Muscle of leg (tissue), 16 donors: ENCODE measurements at places on chromosomes 16 and 17. TPM values are rescaled to one million over a fixed set of nuclear protein-coding genes. Genes with fewer than 3 reads are reported as not detected.

DNA sequence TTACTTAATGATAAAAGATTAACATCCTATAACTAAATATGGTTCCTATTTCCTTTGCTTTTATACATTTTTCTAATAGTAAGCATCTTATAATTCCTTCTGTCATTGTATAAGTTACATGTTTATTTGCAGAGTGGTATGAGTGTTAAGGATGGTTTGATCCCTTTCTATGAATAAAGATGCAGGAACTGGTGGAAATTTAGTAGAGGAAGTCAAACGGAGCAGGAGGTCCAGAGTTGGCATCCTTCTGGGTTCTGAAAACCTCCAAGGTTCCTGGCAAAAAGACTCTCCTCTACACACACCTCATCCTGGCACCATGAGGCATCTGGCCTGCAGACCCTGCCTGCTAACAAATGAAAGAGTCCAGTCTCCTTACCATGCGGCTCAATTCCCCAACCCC, 296.8 kb downstream of the SOX9 start:
- no peak for DNase-seq

DNA sequence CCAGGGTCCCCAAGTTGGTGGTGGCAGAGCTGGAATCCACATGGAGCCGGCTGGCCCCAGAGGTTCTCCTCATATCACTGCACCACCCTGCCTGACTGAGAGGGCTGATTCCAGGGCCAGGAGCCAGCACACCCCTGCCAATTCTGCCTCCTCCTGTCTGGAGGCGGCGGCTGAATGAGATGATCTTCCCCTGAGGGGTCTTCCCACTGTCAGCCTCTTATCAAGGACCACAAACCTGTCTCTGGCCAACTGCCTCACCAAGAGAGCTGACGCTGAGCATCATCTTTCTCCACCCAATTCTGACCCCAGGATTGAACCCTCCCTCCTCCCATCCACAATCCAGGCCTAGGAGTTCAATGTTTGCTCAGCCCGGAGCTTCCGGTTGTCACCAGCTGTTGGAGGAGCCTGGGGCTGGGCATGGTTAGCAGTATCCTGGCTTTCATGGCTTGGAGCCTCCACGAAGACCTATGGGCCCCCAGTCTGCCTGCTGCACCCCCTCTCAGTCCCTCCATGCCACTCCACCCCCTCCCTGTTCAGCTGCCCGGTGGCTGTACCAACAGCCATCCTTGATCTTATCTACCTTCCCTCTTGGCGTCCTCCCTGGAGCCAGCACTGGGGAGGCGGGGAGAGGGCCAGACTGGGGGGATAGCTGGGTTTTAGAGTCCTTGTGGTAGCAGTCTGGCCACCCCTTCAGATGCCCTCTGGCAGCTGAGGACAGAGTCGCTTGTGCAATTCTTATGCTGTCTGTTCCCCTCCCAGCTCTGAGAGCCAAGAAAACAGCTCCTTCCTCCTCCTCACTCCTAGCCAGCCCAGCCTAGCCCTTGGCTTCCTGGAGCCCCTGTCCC, 25.6 kb downstream of the ABCC3 start:
- no peak for DNase-seq

DNA sequence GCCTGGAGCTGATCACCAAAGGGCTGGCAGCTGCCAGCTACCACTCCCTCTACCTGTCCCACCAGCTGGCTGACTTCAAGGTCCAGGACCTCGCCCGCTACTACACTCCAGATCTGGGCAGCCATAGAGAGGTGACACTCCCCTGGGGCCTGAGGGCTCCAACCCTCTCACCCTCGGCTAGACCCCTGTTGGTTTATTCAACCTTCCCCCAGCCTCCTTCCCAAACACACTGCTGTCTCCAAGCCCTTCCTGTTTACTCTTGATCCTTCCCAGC, 18.0 kb downstream of the ALOX12B start:
- DNase-seq, result no peak

DNA sequence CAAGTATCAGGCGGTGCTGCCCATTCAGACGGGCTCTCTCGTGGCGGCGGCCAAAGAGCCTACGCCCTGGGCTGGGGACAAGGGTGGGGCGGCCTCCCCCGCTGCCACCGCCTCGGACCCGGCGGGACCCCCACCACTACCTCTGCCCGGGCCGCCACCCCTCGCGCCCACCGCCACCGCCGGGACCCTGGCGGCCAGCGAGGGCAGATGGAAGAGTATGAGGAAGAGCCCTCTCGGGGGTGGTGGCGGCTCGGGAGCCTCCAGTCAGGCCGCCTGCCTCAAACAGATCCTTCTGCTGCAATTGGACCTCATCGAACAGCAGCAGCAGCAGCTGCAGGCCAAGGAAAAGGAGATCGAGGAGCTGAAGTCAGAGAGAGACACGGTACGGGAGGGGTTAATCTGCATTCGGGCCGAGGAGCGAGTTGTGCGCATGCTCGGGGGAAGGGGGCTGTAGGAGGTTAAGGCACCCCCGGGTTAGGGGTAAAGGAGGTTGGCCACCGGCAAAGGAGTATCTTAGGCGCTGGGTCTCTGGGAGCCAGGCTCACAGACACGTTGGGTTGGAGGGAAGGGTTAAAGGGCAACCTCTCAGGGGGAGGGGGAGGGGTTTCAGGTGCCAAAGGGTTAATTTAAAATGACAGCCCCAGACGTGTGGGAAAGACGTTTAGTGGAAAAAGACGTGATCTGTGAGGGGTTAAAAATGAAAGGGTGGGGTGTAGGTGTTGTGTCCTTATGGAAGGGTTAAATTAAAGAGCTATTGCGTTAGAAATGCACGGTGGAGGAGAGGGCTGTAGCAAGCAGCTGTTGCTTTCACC, 1.4 kb downstream of the MSL1 start:
- DNase-seq, result peak; percentile 80

GRCh38 chr16:54591816-54592246, 305.2 kb upstream of the IRX3 start:
- DNase-seq, result no peak

Gene USP6
- 11.3 TPM for total RNA-seq

GRCh38 chr17:15112846-15113617, 152.1 kb downstream of the PMP22 start:
- DNase-seq, result peak; percentile 69

DNA sequence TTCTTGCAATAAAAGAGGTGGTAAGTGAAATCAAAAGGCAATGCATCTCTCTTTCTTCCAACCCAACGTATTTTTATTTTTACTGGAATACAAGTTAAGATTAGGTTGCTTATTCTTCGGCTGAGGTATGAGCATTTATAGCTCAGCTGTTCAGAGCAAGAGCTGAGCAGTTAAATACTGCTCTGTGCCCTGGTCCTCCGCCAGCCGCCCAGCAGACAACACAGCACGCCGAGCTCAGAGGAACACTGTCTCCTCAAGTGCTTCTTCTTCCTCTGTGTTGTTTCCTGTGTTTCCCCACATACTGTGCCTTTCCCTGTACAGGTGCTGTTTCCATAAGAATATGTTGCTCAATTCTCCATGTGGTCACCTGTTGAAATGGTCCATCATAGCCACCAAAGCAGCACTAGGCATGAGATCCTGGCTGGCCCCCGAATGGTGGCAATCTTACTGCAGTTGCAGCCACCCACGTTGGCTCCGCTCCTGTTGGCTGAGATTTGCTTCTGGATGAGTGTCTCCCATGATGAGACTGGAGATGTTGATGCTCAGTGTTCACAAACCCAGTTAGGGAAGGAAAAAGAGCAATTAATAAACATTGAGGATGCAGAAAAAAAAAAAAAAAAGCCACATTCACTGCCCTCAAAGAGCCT, 515.3 kb downstream of the GRIN2A start:
- DNase-seq, result peak; percentile 22

Gene APOBR
- 0.18 TPM for total RNA-seq

Gene WSCD1
- total RNA-seq, result 36.8 TPM

GRCh38 chr16:27761816-27762215, 211.9 kb downstream of the KATNIP start:
- DNase-seq, result no peak

- no peak for DNase-seq
Measured at GRCh38 chr16:83302853-83303252, 504.9 kb upstream of the HSBP1 start.

Gene TMEM114
- total RNA-seq, result not detected

DNA sequence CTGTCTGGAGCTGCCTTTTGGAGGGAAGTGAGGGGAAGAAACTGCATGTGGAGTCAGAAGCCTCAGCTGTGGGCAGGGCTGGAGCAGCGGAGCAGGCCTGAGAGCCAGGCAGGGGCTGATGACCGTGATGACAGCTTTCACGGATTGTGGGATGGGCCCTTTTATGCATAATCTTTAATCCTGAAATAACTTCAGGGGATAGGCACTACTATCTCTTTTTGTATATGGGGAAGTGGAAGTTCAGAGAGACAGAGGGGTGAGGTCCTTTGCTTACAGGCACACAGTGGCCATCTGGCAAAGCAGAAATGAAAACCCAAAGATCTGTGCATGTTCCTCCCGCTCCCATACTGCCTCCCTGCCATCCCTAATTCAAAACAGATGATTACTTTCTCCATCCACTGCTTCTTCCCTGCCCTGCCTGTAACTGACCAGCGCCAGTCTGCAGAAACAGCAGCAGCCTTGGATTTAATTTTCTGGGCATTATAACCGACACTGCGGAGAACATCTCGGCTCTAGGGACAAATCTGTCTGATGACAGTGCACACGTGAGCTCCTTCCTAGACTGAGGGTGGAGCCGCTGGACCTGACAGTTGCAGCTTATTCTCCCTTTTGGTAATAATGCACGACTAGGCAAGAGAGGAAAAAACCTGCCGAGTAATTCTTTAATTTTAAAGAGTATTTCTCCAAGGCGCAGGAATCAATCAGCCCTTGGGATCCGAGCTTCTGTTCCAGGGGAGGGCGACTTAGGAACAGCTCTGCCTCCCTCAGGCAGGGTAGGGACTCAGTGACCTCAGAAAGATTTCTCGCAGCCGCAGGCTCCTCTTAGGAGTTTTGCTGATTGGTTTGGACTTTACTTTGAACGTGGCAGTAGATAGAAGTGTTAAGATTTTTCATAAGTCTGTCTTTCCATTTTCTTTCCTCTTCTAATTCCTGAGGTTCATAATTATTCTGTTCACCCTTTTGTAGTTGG, 95.4 kb downstream of the UTP18 start:
- DNase-seq, result peak; percentile 64

Gene HSPB9
- 0.13 TPM for total RNA-seq

DNA sequence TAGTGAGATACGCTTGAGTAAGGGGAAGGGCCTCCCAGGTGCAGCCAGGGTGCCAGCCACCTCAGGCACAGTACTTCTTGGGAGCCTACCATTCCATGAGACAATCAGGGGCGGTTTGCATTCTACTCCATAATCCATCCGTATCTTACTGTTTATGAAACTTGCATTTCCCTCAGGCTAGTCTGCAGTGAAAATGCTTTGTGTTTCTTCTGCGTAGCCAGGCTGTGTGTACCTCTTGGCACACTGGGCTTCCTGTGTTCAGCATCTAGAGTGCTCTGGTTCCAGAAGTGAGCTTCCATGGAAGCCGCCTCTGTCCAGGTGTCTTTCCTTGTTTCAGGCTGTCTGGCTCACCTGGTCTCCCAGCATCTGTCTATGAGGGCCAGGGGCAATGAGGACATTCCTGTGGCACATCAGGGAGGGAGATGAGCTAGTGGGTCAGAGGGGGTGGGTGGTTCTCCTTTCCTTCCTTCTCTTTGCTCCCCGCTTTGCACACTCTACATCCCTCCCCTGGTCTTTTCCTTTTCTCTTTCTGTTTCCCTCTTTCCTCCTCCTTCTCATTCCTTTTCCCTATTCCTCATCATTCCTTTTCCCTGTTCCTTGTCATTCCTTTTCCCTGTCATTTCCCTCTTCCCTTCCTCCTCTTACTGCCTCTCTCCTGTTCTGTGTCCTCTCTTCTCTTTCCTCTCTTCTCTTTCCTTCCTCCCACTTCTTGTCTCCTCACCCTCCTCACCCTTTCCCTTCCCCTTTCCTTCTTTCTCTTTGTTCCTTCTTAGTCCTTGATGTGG, 386.5 kb downstream of the CPPED1 start:
- no peak for DNase-seq

GRCh38 chr17:81563861-81564586, 11.9 kb upstream of the FAAP100 start:
- DNase-seq, result no peak

DNA sequence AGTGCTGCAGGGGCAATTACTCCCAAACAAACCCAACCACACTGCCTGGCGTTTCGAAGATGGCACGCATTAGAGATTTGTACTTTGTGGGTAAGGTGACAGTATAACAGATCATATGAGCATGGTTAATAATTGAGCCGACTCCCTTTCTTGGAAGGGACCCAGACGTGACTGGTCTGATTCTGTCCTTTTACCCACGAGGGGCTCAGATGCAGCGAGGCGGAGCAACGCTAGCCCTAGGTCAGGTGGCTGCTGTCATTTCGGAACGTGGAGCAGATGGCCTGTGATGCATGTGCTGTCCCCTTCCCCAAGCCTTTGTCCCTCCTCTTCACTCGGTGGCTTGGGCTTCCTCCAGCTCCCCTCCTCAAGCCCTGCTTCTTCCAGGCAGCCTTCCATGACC, 84.2 kb downstream of the SNX29 start:
- no peak for DNase-seq

Gene C16orf92
- total RNA-seq, result not detected

DNA sequence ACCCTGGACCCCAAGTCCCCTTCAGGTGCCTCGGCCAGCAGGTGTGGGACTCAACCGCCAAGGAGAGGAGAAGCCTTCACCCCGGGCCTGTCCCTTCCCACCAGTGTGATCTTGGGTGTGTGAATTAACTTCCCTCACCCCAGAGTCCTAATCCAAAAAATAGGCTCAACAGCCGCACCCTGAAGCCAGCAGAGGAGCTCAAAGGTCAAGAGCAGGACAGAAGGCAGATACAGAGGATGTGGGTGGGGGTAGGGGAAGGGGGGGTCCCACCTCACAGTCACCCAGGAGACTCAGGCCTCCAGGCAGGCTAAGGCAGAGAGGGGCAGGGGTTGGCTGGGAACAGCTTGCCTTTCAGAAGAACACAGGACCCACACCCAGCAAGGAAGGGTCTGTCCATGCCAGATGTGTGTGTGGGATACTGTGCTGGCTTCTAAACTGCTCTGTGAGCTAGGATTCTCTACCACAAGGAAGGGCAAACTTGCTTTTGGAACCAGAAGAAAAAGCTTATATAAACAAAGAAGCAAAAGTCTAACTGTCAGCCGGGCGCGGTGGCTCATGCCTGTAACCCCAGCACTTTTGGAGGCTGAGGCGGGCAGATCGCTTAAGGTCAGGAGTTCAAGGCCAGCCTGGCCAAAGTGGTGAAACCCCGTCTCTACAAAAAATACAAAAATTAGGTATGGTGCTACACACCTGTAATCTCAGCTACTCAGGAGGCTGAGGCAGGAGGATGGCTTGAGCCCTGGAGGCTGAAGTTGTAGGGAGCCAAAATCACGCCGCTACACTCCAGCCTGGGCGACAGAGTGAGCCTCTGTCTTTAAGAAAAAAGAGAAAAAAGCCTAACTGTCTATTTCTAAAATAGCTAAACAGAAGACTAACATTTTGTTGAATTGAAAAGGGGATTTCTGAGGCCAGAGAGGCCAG, 4.6 kb downstream of the PIEZO1 start:
- no peak for DNase-seq

DNA sequence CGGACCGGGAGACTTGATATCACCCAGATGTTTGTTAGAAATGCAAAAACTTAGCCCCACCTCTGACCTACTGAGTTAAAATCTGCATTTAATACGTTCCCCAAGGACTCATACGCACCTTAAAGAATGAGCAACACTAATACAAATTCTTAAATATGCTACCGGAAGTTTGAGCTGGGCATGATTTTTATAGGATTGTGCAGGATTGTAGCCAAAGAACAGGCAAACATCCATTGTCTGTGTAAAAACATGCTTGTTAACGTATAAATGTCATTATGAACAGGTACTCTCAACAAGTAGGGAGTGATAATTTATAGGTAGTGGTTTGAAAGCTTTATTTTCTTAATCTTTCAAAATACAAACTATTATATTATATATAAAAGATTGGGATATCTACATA, 22.3 kb upstream of the COX10 start:
- no peak for DNase-seq
